Stimulated activated CD4-positive, alpha-beta T cell treated with anti-CD3 and anti-CD28 coated beads, Interleukin-1b, Interleukin-23, amount 100 ng/mL, for 1 hour (primary cell): ENCODE measurements at places on chromosomes 11 and 22.

DNA sequence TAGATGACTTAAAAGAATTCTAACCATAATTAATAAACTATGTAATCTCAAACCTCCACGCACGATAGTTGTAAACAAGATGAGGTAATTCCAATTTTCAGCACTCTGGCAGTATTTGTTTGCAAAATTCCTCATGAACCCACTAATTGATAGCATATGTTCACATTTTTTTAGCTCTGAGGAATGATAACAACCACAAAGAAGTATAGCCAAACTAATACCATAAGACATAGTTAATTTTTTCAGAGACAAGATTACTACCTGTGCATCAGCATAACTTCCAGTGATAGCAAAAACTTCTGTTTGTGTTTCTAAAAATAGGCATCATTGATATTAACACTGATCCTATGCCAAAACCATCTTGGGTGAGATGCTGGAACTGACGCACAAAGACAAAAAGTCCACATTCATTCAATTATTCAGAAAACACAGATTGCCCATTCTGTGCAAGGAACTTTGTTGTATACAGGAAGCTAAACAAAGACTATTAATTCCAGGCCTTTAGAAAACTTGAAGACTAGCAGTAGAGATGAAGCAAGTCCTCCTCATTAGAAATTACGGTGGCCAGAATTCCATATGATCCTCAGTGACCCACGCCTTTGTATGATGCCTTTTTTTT lies 57.7 kb downstream of the PDGFD start:
- no peak for DNase-seq

DNA sequence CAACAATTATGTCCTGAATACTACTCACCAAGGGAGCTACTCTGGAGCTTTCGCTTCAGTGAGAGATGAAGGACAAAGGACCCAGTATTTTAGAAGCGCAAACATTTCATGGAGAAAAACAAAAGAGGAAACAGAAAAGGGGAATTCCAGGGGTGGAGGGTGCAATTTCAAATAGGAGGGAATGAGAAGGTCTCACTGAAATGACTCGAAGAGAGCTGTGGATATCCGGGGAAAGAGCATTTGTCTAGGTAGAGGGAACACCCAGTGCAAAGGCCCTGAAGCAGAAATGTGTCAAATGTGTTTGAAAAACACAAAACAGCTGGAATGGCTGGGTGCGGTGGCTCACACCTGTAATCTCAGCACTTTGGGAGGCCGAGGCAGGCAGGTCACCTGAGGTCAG lies 2.4 kb downstream of the RPS19BP1 start:
- DNase-seq = no peak

- DNase-seq = peak; percentile 40
Measured at GRCh38 chr11:13486926-13487660, 8.7 kb downstream of the PTH start.

DNA sequence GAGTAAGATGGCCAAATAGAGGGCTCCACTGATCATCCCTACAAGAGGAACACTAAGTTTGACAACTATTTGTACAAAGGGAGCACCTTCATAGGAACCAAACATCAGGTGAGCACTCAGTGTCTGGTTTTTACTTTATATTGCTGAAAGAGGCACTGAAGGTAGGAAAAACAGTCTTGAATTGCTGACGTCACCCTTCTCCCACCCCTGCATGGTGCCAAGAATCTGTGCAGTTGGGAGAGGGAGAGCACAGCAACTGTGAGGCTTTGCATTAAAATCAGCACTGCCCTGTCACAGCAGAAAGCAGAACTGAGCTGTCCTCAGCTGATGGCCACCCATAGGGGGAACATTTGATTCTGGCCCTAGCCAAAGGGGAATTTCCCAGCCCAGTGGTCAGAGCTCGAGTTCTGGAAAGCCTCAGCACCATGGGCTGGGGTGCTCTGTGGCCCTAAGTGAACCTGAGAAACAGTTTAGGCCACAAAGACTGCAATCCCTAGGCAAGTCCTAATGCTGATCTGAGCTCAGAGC lies 37.9 kb downstream of the PIWIL3 start:
- no peak for DNase-seq

DNA sequence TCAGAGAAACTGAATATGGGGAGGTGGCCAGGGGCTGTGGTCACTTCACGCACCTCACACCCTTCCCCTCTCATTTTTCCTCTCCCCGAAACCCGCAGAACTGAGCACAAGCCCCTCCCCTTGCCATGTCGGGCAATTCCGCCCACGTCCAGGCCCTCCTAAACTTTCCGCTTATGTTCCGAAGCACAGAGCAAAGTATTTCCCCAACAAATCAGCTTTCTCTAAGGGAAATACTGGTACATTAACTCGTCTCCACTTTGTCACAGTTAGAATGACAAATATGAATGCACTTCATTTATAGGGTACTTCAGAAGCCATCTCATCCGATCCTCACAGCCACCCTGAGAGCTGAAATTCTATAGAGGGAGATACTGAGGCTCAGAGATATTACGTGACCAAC lies 94.7 kb upstream of the TMEM45B start:
- DNase-seq = no peak

DNA sequence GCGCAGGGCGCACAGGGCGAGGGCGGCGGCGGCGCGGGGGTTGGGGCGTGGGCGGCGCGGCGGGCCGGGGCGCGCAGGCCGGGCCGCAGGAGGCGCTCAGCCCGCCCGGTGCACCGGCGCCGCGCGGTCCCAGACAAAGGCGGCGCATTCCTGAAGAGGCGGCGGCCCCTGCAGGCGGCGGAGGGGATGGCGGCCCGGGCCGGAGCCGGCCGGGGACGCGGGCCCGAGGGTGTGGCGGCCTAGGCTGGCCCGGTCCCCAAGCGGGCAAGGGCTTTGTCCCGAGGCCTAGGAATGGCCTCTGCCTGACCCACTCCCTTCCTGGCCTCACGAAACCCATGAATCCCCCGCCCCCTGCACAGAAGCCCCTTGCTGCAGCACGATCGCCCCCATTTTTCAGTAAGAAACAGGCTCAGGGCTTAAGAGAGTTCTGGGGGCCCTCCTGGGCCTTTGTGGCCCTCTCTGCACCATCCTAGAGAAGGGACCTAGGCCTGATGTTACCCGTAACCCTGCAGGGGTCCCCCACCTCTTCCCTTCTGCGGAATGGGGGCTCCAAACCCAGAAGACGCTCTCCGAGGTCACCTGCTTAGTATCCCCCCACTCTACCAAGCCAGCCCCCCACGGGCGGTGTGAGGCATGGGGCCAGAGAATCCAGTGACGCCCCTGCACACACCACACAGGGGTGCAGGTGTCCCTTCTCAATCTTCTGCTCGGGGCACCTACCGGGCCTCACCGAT lies at the start of gene RTN4R:
TSS of gene RTN4R (minus strand) at position 40 of the 734 bp plus-strand sequence. CDS start 226 bp downstream, outside the sequence.
- DNase-seq = peak; percentile 35

- DNase-seq = no peak
Measured at GRCh38 chr11:61778920-61779650, 13.3 kb downstream of the TMEM258 start.
